ENCODE measurements at places on chromosomes 2 and 18.

DNA sequence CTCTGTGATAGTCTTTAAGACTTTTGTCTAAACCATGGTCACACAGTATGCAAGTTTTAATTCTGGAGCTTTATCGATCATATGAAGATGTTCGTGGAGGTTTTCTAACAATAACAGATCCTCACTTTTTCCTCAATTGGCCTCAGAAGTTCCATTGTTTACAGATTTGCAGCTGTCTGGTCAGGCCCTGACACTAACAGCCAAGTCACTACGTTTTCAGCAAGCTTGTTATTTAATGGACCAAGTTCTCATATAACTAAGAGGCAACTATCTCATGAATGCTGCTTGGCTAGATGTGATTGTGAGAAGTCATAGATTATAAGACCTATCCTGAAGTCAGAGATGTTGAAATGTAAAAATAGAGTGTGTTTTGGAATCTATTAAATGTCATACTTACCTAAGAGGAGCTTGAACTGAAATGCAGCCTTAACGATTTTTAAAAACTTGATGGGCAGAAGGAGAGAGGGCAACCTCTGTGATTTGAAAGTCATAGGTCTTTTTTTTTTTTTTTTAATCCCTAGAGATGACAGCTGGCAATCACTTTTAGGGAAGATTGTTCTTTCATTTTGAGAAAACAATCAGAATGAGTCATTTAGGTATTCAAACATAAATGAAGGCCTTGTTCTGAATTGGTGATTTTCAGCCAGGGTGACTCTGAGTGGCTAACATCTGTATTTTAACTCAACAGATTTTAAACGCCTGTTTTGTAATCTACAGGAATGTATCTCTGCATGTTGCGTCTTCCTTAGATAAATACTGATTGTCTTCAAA is 48.4 kb upstream of the NEMP2 start:
- no peak for DNase-seq

DNA sequence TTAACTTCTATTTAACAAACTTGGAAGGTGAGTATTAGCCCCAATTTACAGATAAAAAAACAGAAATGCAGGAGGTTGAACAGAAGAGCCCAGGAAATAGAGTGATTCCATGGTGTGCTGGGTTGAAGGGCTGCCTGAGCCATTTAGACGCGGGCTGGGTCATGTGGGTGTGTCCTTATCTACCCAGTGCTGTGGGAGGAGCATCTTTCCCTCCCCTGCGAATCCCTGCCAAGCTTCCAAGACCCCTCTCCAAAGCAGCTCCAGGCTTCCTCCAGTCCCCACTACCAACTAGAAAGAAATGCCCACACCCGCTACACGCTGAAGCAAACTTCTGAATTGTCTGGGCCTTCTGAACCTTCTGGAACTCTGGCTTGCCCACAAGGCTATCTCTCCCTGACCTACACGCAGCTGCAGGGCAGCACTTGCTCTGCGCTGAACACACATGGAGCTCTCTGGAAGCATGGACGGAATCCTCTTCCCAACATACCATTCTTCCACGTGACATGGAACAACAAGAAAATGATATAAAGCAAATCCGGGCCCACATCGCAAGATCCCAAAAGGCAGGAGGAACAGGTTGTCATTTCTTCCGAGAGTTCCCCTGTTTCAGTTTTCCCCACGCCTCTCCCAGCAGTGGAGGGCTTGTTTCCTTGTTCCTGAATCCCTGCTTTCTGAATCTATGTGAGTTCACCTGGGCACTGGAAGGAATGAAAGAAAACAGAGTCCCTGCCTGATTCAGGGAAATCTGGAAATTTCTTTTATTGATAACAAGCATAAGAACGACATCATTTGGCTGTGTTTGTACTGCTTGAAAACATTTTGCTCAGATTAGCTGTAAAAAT is 562.7 kb upstream of the ID2 start:
- DNase-seq: no peak

DNA sequence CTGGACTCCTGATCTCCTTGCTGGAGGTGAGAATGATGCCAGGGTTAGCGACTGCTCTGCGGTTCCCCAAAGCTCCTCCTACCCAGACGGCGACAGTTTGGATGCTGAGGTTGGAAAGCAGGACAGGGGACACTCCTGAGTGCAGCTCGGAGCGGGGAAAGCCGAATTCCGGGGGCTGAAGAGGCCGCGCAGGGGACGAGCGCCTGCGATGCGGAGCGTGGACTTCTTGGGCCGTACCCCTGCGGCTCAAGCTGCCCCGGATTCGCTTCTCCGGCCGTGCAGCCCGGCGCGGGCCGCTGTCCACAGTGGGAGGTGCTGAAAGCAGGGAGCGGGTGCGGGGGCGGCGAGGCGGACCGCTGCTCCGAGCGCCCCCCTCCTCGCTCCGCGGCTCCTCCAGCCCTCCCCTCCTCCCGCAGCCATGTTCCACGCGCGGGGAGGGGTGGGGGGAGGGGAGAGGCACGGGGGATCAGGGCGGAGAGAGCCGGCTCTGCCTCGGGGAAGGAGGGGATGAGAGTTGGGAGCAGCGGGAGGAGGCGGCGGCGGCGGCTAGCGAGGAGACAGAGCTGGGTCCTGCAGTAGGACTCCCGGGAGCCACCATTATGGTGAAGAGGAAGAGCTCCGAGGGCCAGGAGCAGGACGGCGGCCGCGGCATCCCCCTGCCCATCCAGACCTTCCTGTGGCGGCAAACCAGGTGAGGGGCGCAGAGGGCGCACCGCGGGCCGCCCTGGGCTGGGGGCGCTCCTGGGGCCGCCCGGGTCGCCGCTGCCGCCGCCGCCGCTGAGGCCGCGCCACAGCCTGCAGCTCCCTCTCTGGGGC is at the start of gene UNC80:
UNC80 (plus strand) TSS at position 359 of the 816 bp plus-strand sequence; CDS start at position 600, 241 bp downstream.
- no peak for DNase-seq

DNA sequence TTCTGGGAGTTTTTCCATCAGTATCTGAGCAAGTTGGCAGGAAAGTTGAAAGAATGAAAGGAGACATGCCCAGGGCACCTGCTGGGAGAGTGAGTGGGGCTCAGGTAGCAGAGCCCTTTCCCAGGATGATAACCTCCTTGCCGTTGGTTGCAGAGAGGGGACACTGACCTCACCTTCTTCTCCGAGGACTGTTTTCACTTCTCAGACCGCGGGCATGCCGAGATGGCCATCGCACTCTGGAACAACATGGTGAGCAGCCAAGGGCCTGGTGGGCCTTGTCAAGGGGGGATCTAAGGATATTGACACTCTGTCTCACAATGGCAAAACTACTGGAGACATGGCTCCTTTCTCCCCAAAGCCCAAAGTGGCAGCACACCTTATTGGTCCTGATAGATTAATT is 118.8 kb upstream of the PPP1CB start:
- no peak for DNase-seq

DNA sequence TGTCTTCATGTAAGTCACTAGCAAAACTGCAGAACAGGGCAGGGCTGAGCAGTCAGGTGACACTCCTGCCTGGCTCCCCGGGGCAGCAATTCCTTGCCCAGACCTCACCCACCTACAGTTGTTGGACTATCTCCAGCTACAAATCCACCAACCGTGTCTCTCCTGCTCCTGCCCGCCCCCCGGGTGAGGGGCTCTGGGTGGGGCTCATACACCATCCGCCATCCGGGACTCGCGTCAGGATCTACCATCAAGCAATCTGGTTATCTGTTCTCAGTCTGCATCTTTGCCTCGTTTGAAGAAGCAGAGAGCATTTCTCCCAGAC is 13.5 kb upstream of the GLI2 start:
- no peak for DNase-seq

DNA sequence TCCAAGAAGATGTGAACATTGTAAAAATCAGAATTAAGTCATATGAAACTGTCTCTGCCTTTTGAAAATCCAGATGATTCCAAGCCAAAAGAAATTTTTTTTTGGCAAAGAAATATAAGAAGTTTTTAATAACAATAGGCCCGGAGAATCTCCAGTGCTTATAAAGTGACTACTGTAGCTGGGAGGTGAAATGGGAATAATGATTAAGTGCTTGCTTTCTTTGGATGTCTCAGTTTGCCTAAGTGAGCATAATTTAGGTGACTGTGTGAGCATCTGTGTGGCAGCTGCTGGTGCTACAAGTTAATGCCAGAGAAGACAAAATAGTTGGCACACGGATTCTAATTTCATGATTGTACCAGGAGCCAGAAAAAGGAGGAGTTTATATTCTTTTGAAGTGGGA is 185.0 kb downstream of the LTBP1 start:
- no peak for DNase-seq

DNA sequence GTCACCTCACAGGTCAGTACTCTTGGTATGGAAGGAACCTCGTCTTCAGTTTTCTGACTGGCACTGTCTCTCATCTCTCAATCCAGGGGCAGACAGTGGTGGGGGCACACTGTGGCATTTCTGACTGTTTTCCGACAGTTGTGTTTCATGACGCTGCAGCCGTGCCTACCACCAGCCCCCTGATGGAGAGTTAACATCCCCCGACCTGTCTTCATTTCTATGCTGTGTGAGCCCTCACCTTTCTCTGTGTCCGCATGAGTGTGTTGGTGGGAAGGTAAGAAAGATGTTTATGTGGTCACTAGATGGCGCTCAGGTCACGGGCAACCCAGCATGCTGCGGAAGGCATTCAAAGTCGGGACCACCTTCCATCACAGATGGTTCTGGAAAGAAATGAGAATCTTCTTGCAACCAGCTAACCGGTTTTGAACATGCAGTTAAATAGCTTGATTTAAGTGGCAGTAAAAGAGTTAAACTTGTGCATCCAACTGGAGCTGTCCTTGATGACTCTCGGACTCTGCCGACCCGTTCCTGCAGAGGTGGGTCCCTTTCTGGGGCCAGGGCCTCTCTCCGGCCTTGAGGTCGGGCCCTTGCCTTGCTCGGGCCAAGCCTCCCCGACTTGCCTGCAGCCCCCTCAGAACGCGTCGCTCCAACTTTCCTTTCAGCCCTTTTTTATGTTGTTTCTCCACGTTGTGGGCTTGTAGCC is 92.4 kb downstream of the DYSF start:
- peak; percentile 61 for DNase-seq

- DNase-seq: no peak
These were observed 8.2 kb downstream of the ARHGAP25 start for GRCh38 chr2:68742626-68743415.

- no peak for DNase-seq
These were observed 116.0 kb downstream of the ALPK2 start for GRCh38 chr18:58512648-58513588.

- no peak for DNase-seq
These were observed 24.4 kb upstream of the GAREM2 start for GRCh38 chr2:26148501-26148900.

DNA sequence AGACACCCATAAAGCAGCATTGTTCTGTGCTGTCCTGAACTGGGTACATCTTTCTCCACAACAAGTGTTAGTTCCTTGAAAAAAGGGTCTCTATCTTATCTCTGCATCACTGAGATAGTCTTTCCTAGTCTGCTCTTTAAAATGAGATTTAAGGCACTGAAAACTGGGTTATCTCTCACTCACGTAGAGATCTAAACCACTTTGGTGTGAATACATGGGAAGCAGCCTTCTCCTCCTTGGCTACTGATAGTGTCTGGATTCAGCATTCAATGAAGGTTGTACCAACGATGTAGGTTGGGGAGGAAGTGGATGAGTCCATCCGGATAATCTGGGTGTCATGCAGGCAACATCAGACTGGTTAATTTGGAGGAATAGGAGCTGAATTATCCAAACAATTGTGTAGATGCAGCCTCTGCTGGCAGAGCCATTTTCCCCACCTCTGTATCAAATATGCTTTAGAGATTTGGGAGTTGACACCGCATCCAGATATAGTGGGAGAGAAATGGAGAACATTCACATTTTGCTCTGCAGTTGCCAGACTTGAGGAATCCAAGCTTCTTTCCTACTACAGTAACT is 15.9 kb upstream of the SIX3 start:
- DNase-seq: no peak

GRCh38 chr2:9074930-9075329 is 71.4 kb upstream of the MBOAT2 start:
- no peak for DNase-seq

DNA sequence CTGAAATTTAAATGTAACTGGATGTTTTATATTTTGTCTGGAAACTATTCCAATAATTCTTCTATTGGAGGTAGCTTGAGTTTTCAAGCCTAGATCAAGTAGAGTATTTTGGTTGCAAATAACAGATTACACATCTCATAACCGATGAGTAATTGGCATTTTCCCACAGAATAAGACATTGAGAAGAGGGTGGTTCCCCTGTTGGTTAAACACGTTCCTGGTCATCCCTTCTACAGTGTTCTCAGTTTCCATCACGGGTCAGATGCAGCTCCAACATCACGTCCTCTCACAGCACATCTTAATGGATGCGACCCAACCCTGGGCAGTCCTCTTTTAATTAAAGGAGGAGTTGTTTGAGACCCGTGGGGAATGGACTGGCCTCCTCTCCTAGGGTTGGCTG is 149.0 kb upstream of the ZNF516 start:
- no peak for DNase-seq

DNA sequence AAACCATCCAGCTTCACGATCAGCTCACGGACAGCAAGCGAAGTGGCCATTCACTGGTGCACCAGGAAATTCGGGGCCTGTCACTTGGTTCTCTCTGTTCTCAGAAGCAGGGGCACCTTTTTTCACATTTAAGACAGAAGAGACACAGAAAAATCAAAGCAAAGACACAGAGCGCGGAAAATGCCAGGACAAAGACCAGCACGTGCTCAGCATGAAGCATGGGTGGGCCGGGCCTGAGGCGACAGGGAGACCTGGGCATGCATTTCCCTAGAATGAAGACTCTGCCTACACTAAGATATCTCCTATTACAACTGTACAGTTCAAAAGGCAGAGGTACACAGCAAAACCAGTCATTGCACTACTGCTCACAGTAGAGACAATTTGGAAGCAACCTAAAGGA is 117.4 kb upstream of the ID2 start:
- DNase-seq: no peak

- no peak for DNase-seq
These were observed 63.8 kb downstream of the RTP5 start for GRCh38 chr2:241933179-241933911.

- DNase-seq: no peak
These were observed 35.4 kb downstream of the KCNK3 start for GRCh38 chr2:26727641-26728561.

GRCh38 chr18:44590956-44591670 is 89.6 kb upstream of the SETBP1 start:
- DNase-seq: no peak

- no peak for DNase-seq
These were observed 126.9 kb upstream of the TLK1 start for GRCh38 chr2:171287611-171288010.

- no peak for DNase-seq
These were observed 134.7 kb downstream of the RIF1 start for GRCh38 chr2:151544449-151544848.

DNA sequence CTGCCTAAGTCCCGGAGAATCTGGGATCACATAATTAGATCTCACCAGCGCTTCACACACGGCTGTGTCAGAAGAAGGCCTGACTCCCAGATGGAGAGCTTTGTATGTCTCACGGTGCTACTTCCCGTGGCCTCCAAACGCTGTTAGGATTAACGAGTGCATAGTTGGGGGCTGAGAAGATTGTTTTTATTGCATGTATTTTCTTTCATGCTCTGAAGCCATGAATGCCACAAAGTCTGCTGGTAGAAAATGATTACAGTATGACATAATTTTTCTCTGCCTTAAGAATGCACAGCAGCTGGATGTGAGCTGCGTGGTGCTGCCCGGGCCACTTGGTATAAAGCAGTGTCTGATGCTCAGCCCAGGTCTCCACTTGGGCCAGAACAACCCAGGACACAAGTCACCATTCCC is 166.5 kb downstream of the SEPTIN10 start:
- DNase-seq: no peak

GRCh38 chr2:46269001-46269400 is 28.2 kb upstream of the EPAS1 start:
- DNase-seq: no peak

- DNase-seq: no peak
These were observed 130.9 kb upstream of the PTPRM start for GRCh38 chr18:7436166-7436565.

- DNase-seq: no peak
These were observed 905.1 kb downstream of the NRXN1 start for GRCh38 chr2:50126845-50127244.
